Neural progenitor cell (in vitro differentiated cells): ENCODE measurements at places on chromosomes 6 and 20.

- no peak for DNase-seq
Observed at GRCh38 chr6:4018924-4019236, 60.1 kb downstream of the FAM217A start.

- no peak for DNase-seq
Observed at GRCh38 chr6:107740496-107741190, 83.5 kb downstream of the SCML4 start.

GRCh38 chr6:127212376-127212775 lies 54.3 kb upstream of the RNF146 start:
- no peak for DNase-seq

DNA sequence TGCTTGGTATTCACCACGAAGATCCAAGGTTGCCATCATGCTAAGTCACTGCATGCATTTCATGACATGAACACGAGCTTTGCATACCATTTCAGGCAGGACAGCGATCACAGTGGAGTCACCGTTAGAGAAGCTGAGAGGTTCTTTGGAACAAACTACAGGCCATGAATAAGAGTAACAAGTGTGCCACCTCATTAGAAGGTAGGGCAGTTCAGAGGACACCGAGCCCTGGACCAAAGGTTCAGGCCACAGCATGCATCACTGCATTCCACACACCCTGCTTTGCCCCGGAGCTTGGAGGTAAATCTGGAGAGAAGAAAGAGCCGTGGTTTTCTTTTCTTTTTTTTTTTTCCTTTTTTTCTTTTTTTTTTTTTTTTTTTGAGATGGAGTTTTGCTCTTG lies 66.9 kb upstream of the CDH4 start:
- no peak for DNase-seq

GRCh38 chr6:145948328-145948727 lies 15.8 kb downstream of the SHPRH start:
- no peak for DNase-seq

- DNase-seq: peak; percentile 22
Observed at GRCh38 chr20:6525447-6526303, 241.8 kb upstream of the BMP2 start.

- no peak for DNase-seq
Observed at GRCh38 chr6:10553871-10554270, 32.7 kb downstream of the GCNT2 start.

DNA sequence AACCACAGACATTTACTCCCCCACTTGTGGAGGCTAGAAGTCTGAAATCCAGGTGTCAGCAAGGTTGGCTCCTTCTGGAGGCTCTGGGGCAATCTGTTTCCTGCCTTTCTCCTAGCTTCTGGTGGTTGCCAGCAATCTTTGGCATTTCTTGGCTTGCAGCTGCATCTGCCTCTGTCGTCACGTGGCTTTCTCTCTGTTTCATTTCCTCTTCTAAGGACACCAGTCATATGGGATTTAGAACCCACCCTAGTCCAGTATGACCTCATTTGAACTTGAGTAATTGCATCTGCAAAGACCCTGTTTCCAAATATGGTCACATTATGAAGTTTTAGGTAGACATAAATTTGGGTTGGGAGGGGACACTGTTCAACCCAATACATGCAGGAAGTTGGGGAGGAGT lies 56.2 kb upstream of the EPB41L1 start:
- no peak for DNase-seq
